Stimulated activated memory B cell treated with anti-CD40 and anti-IgM and Interleukin-4, amounts not matched to agents 10 μg/mL and 1 μg/mL and 100 μg/mL, for 72 hours (primary cell): ENCODE measurements at places on chromosomes 16 and 17.

GRCh38 chr17:68624381-68624780 is 23.2 kb upstream of the FAM20A start:
- no peak for ATAC-seq

DNA sequence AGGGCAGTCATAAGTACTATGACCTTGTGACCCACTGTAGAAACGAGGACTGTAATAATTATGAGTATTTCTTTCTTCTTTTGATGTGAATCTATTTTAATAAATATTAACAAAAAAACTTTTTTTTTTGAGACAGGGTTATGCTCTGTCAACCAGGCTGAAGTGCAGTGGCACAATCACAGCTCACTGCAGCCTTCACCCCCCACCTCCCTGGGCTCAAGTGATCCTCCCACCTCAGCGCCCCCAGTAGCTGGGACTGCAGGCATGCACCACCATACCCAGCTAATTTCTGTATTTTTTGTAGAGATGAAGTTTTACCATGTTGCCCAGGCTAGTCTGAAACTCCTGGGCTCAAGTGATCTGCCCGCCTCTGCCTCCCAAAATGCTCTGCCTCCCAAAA is 32.6 kb downstream of the SCPEP1 start:
- ATAC-seq: no peak

DNA sequence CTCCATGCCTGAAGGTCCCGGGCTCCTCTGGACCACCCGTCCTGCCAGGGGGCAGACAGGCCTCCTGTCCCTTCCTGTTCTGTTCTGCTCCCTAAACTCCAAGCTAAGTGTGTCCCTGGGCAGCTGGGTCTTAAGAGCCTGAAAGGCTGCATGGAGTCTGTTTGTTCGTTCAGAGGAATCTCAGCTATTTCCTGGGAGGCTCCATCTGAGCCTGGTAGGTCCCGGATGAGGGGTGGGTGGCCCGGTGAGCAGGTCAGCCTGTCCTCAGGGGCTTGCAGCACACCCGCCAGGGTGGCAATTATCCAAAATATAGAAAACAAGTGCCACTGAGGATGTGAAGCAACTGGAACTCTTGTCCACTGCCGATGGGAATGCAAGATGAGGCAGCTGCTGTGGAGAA is 12.6 kb downstream of the ACTG1 start:
- no peak for ATAC-seq

GRCh38 chr17:77124192-77124889 is 16.4 kb upstream of the SEC14L1 start:
- ATAC-seq: no peak

DNA sequence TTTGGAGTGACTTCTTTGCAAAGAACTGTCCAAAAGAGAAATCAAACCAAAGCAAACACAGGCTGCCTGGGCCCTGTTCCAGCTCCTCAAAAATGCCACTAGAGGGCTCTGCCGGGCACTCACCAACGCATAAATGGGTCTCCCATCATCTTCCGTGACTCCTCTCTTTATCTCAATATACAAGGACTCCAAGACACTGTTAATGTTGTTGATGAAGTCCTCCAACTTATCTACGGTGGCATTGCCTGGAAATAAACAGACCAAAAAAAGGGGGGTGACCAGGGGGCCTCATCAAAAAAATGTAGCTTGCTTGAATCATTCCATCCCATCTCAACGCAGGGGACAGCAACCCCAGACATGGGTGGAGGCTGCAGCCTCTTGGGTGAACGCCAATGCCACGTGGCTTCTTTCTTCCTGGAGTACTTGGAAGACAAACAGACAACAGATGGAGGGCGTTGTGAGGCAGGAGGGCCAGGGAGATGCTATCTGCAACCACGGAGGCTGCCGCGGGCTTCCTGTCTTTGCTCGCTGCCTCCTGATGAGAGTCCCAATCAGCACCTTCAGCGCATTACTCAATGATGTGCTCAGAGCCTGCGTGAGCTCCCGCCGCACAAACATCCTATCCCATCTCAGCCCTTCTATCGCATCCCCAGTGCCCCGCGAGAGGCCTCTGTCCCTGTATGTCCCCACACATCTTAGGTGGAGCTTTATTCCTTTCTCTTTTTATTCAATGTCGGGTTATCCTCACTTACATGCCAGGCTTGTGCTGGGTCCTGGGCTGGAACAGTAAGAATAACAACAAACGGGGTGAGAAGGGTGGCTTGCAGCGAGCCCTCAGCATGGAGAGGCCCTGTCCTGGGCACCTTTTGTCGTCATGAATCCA is 32.0 kb downstream of the KDM8 start:
- no peak for ATAC-seq

GRCh38 chr17:55452139-55452790 is 30.6 kb upstream of the MMD start:
- no peak for ATAC-seq

- no peak for ATAC-seq
These were observed 17.8 kb upstream of the EEF2K start for GRCh38 chr16:22188267-22188594.

DNA sequence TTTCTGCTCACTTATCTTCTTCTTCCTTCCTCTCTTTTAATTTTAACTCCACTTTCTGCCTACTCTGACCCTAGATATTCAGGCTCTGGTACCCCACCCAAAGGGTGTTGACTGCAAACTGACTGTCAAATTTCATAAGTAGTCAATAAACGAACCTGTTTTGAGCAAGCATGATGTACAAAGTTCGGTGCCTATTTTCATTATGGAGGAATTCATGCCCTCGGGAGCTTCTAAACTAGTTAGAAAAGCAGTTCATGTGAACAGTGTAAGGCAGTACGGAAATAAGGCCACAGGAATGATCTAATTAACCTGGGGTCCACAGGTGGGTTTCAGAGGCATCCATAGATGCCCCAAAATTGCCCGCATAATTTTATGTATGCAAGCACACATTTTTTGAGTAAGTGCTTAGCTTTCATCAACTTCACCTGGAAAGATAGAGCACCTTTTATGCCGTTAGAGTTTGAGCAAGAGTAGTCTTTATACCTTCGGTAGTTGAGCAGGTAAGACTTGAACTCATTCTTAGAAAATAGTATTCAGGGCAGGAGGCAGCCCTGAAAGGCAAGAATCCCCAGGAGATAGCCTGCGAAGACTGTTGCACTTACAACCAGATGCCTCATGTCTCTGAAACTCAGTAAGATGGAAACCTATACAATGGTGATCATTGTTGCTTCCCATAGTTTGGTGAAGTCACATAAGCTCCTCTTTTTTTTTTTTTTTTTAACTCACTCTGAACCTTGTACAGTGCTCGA is 36.6 kb upstream of the TBX2 start:
- ATAC-seq: no peak

DNA sequence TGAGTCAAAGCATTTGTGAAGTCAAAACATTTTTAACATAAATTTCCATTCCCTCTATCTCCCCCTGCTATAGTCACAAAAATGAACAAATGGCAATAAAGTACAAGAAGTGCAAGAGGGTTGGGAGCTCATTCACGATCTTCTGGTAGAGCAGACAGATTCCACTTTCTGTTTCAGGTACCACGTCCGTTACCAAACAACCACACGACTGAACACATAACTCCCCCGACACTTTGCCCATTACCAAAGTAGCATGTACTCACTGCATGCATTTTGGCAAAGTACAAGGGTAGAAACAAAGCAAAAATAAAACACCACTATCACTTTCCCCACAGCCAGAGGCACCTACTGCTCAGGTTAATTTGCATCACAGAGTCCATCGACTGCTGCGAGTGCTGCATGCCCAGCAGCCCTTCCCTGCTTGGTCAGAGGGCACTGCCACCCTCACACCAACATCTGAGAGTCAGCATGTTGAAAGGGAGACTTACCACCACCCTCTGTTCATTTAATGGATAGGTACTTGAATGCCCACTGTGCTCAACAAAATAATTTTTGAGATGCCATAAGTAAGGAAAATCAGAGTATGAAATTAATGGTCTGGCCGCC is 150.3 kb upstream of the AXIN2 start:
- no peak for ATAC-seq

- ATAC-seq: no peak
These were observed 38.5 kb downstream of the CLEC3A start for GRCh38 chr16:78060809-78061208.

DNA sequence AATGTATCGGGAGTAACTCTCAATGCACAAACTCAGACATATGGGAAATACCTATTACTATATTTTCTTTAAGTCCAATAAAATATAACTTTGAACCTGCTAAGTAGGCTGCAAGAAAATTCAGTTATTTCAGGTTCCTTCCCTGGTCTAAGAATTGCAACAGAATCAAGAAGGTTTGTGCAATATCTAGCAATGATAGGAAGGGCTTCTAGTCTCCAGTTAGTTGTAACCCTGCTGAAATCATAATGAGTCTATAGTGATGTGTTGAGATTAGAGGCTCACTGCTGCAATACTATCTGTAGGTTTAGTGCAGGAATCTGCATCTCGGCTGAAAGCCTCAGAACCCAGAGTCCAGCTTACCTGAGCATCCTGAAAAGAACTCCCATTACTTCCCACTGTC is 110.5 kb downstream of the PMP22 start:
- ATAC-seq: no peak

GRCh38 chr17:17985555-17985954 is 12.9 kb downstream of the DRC3 start:
- ATAC-seq: no peak

- ATAC-seq: no peak
These were observed 6.0 kb upstream of the TMEM220 start for GRCh38 chr17:10735821-10736220.

- ATAC-seq: no peak
These were observed 6.2 kb downstream of the MYOCD start for GRCh38 chr17:12671906-12672305.

DNA sequence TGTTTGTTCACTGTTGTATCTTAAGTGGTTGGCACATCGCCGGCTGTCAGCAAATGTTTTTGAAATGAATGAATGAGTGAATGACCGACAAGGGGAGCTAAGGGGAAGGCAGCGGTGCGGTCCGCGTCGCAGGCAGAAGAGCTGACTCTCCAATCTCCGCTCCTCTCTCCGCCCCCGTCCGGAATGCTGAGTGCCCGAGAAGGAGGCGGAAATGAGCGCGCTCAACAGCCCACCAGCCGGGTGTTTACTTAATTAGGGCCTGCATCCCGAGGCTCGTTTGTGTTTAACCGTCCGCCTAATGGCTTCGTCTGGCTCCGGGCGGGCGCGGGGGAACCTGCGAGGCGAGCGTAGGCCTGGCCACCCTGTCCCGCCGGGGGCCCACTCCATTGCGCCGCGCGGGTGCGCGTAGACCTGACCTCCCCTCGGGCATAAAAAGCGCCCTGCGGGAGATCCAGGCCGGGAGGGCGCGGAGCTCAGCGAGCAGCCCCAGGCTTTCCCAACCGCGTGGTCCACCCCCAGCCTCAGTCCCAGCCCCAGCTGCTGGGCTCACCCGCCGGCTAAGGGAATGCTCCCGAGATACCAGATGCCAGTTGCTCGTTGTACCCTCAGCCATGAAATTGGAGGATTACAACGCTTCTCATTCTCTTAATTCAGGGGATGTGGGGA is 2.5 kb upstream of the CDH3 start:
- ATAC-seq: no peak

DNA sequence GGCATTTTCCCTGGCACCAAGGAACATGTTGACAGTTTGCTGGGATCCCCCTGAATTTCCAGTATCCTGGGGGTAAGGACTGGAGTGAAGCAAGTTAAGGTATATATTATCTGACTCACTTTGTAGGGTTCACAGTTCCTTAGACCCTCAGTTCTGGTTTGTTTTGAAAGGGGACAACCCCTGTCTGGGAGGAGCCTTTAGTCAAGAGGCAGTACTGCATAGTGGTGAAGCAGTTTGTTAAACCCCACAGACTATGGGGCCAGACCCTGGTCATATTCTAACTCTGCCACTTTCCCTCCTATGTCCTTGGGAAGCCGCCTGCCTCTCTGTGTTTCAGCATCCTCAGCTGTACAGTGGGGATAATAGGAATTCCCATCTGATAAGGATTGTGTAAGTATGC is 145.5 kb upstream of the ZFHX3 start:
- ATAC-seq: peak; percentile 52

GRCh38 chr17:55988861-55989260 is 164.4 kb upstream of the ANKFN1 start:
- ATAC-seq: no peak

- ATAC-seq: no peak
These were observed 5.7 kb downstream of the HOXB2 start for GRCh38 chr17:48539177-48539576.

DNA sequence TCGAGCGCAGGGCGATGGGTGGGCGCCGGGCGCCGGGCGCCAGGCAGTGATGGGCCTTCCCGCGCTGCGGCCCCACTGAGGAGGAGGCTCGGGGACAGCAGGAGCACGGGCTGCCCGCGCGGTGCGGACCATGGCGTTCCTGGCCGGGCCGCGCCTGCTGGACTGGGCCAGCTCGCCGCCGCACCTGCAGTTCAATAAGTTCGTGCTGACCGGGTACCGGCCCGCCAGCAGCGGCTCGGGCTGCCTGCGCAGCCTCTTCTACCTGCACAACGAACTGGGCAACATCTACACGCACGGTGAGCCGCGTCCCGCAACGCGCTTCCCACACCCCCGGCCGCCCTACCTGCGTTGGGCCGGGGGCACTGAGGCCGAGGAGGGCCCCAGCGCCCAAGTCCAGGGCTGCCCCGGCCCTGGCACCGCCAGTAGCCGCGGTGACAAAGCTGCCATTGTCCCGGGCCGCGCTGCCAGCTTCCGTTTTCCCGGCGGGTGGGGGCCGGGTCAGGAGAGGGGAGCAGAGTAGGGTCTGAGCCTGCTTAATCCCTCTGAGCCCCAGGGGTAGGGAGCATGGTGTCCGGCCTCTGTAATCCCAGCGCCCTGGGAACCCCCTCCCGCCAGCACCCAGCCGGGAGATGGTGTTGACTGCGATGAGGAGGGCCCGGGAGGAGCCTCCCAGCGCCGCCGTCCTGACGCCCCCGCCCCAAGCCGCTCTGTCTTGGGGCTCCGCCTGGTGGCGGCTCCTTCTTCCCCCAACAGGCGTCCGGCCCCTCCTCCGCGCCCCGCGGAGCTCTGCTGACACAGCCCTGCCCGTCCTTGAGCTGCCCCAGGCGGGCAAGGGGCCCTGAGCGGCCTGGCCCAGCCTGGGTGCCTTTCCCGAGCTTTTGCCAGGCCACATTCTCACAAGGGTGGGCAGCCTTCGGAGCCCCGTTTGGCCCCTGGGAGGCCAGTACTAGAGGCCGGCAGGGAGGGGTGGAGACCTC is 685 bp downstream of the PAQR4 start:
- ATAC-seq: peak; percentile 43

DNA sequence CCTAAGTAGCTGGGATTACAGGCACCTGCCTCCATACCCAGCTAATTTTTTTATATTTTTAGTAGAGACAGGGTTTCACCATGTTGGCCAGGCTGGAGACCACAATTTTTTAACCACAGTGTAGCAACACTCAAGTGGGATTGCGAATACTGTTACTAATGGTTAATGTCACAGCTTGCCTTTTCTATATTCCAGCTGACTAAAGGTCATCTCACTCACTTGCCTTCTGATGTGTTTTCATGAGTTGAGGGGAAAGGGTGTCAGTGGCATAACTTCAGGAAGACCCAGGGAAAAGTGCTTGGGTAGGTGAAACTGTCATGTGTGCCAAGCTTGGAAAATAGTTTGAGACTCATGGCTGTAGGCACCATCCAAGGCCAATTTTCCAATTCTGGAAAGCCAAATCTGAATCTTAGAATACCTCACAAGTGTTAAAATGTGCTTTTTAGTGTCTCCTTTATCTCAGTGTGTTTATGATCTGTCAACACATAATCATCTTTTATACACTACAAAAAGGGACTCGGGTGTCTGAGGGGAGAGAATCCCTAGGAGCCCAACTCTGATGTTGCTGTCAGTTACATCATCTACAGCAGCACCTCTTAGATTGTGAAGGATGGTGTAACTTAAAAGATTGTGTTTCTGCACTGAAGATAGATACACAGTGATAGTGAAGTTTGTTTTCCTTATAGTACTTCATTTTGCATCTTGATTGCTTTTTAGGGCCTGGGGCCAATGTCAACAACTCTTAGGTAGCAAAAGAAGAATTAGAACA is 27.1 kb downstream of the OGFOD1 start:
- no peak for ATAC-seq
